Stimulated activated CD4-positive, alpha-beta T cell treated with anti-CD3 and anti-CD28 coated beads, Interleukin-15, amount 100 ng/mL, for 48 hours (primary cell): ENCODE measurements at places on chromosomes 16 and 17.

- no peak for DNase-seq
Observed at GRCh38 chr16:10961231-10961630, 16.9 kb downstream of the CLEC16A start.

GRCh38 chr17:68289473-68289872 lies 1.5 kb downstream of the SLC16A6 start:
- DNase-seq, result no peak

- DNase-seq, result no peak
Observed at GRCh38 chr17:45973099-45973780, 25.8 kb upstream of the STH start.

DNA sequence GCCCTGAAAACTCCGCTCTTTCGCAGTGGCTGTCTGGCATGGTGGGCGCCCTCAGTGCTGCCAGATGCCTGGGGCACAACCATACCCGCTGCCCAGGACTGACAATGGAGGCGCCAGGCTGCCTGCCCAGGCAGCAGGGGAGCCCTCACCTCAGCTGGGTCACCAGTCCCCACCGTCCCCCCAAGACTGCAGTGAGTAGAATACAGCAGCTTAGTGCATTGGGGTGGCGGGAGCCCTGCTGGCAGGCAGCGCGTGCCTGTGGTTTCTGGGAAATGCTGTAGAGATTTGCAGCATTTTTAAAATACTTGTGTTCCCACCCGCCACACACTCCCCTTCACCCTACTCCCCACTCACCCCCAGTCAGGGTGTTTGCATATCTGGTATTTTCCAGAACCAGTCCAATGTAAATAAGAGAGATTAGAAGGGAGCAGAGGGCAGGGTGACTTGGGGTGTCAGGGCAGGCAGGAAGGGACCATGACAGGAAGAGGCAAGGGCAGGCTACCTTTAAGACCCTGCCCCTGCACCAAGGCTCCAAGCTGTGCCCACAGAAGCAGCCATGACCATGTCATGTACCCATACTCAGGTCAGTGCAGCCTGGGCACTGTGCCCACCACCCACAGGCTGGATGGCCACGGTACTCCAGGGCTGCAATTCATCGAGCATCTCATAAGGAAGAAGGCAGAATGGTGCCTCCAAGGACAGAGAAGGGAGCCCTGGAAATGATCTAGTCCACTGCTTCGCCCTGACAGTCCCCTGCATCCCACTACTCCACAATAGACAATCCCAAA lies 21.5 kb downstream of the MYO18A start:
- DNase-seq, result no peak

DNA sequence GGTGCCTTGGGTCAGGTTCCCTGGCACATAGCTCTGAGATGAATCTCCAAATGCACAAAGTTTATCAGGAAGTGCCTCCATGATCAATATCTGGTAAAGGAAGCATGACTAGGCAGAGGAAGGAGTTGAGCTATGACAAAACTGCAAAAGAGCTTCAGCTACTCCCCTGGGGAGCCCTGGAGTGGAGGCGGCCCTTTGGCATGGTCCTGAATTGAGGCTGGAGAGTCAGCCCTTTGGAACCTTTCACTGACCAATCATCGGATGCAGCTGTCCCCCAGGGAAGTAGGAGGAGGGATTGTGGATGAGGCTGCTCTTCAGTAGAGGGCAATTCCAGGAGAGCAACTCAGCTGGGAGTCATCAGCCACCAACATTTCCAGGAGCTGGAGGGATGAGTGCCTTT lies 46.1 kb upstream of the NLRP1 start:
- no peak for DNase-seq

DNA sequence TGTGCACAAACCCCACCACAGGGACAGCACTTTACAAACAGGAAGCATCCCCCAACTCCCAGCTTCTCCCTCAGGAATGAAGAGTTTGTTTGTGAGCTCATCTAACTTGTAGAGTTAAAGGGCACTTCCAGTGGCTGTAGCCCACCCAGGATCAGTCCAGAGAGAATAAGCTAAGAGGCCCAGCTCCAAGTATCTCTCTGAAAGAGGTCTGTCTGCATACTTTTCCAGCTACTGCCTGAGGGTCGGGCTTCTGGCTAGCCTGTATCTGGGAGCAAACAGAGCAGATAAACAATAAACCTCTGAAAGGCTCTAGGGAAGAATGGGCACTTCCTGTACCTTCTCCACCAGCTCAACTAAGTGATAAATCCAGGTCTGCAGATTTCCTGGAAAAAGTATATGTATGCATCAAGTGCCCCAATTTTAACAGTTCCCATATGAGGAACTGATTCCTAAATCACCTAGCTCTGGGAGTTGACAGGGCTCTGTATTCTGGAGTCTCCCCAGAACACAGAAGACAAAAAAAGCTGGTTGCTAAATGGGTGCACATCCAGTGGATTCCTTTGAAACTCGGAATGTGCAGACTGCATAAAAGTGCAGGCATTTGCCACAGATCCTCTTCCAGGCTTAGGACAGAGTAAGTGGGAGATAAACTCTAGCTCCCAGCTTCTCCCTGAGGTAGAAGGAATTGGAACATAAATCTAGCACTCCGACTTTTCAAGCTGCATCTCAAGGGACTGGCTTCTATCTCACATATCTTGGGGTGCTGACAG lies 37.1 kb upstream of the MYLK3 start:
- no peak for DNase-seq

- DNase-seq, result no peak
Observed at GRCh38 chr17:67258821-67259468, 13.9 kb upstream of the HELZ start.

DNA sequence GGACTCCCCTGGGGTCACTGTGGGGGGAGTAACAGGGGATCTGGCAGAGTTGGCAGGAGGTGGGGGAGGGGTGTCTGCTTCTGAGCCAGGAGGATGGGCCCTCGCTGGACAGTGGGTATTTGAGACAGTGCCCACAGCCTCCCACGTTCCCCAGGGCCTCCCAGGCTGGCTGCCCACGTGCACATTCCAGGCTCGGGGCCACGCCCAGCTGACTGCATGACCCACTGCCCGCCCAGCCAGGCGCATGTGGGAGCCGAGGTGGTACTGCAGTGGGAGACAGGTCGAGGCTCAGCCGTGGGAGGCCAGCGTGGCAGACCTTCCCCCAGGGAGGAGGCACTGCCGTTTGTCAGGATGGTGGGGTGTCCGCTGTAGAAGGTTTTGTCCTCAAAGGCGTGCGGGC lies 38.8 kb downstream of the BAHCC1 start:
- no peak for DNase-seq

DNA sequence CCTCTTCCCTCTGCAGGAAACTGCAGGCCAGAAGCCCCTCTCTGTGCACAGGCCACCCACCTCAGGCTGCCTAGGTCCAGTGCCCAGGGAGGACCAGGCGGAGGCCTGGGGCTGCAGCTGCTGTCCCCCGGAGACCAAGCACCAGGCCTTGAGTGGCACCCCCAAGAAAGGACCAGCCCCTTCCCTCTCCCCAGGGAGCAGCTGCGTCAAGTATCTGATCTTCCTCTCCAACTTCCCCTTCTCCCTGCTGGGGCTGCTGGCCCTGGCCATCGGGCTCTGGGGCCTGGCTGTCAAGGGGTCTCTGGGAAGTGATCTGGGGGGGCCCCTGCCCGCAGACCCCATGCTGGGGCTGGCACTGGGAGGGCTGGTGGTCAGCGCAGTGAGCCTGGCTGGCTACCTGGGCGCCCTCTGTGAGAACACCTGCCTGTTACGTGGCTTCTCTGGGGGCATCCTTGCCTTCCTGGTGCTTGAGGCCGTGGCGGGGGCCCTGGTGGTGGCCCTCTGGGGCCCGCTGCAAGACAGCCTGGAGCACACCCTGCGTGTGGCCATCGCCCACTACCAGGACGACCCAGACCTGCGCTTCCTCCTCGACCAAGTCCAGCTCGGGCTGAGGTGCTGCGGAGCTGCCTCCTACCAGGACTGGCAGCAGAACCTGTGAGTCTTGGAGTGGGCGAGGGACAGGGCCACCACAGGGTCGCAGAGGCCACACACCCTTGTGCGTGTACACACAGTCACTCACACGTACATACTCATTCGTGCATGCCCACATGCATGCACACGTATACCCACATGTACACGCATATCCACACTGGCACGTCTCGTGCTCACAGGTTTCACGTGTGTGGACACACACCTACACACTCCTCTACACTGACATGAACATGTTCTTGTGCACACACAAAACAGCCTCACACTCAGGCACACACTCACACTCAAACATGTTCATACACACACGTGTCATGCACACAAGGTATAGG lies 8.3 kb downstream of the TSPAN10 start:
- no peak for DNase-seq
